ENCODE measurements at places on chromosomes 16 and 17.
A peak's percentile ranks its signal among the peaks of the same experiment; 100 is the strongest.

DNA sequence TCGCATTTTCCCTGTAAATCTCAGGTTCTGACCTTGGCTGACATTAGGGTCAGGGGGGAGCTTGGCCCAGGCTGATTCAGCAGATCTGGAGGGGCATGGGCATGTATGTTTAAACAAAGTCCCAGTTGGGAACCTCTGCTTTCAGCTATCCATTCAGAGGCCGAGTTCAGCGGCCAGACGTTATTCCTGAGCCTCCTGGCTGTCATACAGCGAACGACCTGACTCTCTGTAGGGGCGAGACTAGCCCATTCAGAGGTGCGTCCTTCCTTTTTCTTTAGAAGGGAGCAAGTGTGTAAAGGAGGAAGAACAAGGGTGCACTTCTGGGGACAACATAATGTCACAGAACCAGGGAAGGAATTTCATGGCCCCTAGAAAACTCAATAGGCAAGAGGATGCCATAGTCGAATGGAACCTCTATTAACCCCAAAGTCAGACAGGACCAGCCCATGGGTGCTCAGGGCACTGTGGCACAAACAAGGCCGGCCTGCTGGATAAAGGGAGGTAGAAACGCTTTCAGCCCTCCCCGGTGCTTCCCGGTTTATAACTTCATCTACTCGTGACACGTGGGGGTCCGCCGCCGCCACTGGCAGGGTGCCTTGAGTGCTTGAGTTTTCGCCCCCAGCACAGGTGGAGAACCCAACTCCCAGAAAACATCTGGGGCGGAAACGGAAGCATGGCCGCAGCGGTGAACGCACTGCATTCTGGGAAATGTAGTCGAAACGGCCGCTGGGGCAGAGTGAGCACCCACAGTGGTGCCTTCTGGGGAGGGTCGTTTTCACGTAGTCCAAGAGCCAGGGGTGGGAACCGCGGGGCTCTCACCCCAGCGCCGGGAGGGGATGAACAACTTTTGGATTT lies 33.2 kb upstream of the PLCG2 start:
- peak; percentile 57 for DNase-seq

DNA sequence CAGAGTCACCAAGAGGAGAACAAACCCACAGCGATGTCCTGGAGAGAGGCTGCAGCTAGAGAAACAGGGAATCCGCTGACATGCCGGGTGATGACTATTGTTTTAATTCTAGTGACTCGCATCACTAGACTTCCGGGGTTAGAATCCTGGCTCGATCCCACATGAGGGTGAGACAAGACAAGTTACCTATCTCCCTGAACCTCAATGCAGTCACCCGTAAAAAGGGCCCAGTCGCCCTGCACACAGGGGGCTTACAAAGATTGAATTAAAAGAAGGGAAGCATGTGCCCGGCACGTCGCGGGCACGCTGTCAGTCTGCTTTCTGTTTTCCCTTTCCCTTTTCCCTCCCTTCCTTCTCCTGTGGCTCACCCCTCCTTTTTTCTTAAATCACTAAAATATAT lies 212.9 kb upstream of the FOXF1 start:
- DNase-seq, result no peak

GRCh38 chr17:31413874-31414549 lies 22.5 kb downstream of the RAB11FIP4 start:
- DNase-seq, result no peak

DNA sequence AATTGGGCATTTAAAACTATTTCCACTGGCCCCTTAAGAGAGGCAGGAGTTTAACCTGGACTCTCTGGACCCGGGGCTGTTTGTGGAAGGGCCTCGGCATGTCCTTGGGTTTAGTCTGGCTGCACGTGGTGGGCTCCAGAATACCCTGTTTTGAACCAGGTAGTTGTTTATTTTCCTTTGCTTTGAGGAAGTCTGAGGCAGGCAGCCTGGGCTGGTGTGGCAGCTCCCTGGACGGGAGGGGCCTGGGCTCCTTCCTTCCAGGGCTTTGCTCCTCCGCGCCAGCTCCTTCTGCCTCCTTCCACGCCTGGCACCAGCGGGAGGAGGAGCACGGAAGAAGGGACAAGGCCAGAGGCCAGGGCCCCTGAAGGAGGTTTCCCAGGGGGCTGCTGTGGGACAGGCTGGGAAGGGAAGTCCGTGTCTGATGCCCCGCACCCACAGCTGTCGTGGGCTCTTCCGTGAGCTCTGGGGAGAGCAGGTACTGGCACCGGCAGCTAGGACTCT lies 15.5 kb downstream of the BANP start:
- no peak for DNase-seq

- DNase-seq, result no peak
These were observed 166.2 kb upstream of the KCNJ16 start for GRCh38 chr17:69908626-69909368.

GRCh38 chr16:65681406-65681805 lies 559.5 kb upstream of the CDH11 start:
- DNase-seq, result no peak

DNA sequence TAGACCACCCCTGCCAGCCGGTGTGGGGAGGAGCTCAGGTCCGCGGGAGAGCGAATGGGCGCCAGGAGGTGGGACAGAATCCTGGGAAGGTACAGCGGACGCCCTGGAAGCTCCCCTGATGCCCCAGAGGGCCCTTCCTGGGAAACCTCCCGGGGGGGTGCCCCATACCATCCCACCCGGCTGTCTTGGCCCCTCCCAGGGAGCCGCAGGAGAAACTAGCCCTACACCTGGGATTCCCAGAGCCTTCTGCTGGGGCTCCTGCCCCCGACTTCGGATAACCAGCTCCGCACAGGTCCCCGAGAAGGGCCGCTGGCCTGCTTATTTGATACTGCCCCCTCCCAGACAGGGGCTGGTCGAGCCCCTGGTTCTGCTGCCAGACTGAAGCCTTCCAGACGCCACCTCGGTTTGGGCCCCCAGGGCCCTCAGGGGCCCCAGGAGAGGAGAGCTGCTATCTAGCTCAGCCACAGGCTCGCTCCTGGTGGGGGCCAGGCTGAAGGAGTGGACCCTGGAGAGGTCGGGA lies 3.0 kb upstream of the CBX4 start:
- no peak for DNase-seq

- no peak for DNase-seq
These were observed 11.3 kb upstream of the ARL5C start for GRCh38 chr17:39177256-39177655.

DNA sequence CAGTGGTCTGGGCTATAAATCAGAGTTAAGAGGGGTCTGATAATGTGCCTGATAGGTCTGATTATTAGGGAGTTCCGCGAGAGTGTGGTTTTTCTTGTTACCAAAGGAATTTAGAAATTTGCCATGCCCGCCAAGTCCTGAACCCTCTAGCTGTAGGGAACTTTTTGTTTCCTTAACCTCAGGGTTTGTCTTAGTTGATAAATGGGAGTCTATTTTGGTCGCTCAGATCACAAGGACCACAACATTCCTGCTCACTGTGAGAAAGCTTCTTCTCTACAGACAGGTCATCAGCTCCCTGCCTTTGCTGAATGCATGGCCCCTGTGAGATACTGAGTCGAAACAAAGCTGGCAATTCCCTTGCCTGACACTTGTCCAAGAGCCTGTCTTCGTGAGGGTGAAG lies 497.8 kb downstream of the HS3ST4 start:
- no peak for DNase-seq

DNA sequence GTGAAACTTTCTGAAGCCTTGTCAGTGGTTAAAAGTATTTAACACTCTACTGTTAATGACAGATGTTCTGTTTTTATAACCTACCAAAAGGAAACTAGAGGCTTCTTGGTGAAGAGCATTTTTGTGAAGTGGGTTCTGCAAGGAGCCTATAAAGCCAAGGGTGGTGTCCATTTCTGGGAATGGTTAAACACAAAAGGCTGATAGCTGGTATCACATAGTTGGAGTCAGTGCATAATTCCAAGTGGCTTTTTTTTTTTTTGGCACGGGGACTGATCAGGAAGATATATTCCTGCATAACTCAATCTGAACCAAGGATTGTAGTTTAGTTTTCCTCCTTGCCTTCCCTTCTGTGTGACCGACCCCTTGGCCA lies 27.6 kb upstream of the KPNB1 start:
- no peak for DNase-seq

DNA sequence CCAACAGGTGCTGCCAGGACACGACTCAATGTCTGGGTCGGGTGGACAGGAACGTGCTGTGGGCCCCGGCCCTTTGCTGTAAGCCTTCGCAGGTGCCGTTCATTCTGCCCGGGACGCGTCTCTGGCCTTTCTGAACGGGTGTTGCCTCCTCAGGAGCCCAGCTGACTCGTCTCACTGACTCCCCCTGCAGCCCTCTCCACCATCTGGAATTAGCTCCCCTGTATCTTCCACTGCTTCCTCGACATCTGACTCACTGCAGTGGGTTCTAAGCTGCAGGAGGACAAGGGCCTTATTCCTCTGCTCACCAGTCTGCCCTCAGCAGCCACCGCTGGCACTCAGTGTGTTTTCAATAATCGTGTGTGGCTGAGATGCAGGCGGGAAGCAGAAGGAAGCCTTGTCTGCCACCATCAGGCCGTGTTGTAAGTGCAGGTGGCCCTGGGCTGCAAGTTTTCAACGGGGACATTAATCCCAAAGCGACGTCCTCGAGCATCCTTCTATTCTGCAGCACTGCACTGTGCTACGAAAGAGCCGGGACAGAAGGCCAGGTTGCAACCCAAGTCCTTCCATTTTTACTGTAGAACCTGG lies 256.2 kb downstream of the FOXL1 start:
- DNase-seq, result no peak

GRCh38 chr17:27532269-27533263 lies 76.3 kb downstream of the KSR1 start:
- no peak for DNase-seq

- no peak for DNase-seq
These were observed 5.9 kb upstream of the KPNA2 start for GRCh38 chr17:68029512-68030215.

- no peak for DNase-seq
These were observed 20.0 kb upstream of the GLG1 start for GRCh38 chr16:74626741-74627416.

DNA sequence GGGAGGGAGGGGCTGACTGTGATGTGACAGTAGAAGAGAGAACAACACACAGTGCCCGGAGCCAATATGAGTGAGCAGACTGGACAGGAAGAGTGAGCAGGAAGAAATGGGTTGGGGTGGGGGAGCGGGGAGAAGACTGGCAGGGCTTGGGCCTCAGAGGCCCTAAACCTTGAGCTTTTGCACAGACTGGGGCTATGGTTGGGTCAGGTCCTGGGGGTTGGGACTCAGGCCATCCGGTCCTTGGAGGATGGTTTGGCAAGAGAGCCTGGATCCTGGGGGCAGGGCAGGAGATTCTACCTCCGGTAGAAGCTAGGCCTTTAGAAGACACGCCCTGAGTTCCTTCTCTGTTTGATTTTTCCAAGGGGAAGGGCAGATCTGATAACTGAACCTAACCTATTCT lies 1.1 kb downstream of the CAMTA2 start:
- DNase-seq, result no peak

DNA sequence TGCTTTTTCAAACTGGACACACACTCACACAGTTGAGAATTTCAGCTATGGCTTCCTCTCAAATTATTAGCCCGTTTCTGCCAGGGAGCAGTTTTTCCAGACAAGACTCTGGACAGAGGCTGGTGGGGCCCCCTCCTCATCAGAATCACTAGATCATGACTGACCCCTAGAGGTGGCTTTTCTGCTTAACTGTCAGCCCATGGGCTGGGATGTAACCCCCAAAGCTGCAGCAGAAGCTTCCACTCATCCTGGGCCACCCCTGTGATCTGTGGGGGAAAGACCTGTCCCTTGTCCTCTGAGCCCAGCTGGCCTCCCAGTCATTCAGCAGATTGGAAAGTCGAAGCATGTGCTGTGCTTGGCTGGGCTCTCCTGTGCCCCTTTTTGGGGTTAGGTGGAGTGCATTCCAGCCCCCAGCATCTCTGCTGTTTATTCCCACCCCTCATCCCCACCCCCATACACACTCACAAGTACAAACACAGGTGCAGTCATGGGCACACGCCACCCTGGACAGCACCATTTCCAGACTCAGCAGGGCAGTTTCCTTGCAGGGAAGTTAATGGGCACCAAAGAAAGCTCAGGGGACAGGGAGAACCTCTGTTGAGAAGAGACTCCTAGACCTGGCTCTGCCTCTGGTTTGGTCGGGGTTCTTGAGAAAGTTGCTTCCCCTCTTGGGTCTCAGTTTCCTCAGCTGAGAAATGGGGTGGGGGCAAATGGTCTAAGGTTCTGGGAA lies 77.6 kb upstream of the RBL2 start:
- DNase-seq, result no peak

GRCh38 chr16:79309606-79310005 lies 290.9 kb downstream of the MAF start:
- no peak for DNase-seq

DNA sequence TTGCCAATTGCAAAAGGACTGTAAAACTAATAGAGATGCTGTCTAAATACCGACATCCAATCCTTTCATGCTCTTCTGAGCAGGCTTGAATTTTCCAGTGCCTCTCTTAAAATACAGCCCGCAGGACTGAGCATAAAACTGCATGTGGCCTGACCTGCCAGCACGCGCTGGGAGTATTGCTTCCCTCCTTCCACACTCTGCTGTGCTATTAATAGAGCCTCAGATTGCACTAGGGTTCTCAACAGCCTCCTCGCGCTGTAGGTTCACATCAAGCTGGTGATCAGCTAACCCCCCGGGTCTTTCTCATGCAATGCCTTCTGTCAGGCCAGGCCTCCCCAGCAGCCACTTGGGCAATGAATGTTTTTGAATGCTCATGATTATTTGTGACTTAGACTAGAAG lies 14.2 kb upstream of the MSI2 start:
- DNase-seq, result no peak

DNA sequence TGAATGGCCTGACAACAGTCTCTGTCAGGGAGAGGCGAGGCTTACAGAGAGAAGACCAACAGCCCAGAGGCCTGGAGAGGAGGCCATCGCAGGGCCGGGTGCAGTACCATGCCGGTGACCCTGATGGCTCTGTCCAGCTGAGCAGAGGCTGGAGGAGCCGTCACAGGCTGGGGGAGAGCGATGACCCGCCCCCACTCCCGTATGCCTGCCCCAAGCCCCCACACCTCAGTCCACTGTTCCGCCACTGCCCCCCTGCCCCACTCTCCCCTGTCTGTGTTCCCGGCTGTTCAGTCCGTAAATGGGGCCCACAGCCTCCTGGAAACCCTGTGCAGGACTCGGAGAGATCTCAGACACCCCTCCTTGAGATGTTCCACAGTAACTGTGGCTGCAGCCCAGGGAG lies 12.8 kb upstream of the FAM83G start:
- no peak for DNase-seq

- DNase-seq, result no peak
These were observed 23.5 kb downstream of the SNN start for GRCh38 chr16:11691771-11692170.

DNA sequence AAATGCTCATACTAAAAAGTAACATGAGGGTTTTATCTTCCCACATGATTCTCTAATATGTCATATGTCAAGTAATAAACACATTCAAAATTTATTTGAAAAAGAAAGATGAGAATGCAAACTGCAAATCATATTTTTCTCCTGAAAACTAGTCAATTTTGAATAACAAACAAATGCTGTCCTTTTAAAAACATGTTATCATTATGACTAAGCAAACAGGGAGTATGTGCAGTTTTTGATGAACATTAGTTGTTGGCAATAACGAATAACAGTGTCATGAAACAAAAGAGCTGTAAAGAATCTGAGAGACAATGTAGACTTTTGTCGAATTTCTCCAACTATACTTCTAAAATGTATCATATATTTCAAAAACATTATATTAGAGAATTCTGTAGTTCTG lies 34.8 kb downstream of the RPGRIP1L start:
- DNase-seq, result no peak
